ENCODE measurements at places on chromosomes 4 and X.

DNA sequence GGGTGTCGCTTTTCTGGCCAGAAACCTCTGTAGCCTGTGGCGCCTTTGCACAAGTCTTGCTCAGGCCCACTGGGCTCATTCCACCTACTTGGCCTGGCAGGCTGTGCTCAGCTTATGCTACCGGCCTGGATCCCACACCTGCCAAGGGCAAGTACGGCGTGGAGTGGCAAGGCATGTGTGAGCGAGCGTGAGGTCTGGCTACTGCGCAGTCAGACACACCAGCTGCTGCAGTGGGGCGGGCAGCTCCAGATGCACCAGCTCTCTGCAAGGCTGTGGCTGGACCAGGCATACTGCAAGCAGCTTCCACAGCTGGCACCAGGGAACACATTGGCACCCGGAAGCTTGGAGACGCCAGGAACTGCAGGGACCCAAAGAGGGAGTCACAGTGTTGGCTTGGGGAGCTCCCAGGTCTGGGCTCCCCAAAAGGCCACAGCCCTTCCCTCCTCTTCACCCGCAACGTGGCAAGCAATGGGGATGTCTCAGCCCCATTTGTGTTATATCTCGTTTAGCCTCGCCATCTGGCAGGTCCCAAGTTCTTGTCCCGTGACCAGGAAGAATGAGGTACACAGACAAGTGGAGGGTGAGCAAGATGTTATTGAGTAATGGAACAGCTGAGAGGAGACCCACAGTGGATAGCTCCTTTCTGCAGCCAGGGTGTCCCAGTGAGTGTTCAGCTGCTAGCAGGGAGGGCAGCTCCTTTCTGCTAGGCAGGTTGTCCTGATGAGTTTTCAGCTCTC lies 3.8 kb upstream of the FBXW7 start:
- no peak for DNase-seq

GRCh38 chr4:147198411-147199051 lies 252.9 kb upstream of the TTC29 start:
- DNase-seq = no peak

GRCh38 chr4:39375478-39375877 lies 9.3 kb upstream of the RFC1 start:
- no peak for DNase-seq

- DNase-seq = no peak
Observed at GRCh38 chrX:97389761-97390192, 506.1 kb downstream of the RPA4 start.

DNA sequence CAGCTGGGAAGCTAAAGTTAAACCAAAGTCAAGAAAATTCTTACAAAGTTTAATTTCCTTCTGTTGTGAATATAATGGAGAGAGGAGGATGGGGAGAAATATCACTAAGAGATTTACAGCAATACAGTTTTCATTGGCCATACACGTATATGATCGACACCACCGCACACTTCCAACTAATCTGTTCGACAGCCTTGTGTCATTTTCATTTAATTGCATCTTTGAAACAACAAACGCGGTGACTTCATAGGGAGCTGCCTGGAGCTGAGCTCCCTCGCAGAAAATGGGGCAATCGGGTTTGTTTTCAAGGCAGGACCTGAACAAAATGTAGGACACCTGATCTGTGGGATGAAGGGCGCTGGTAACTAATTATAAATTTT lies 1.3 kb downstream of the PTPN13 start:
- no peak for DNase-seq

DNA sequence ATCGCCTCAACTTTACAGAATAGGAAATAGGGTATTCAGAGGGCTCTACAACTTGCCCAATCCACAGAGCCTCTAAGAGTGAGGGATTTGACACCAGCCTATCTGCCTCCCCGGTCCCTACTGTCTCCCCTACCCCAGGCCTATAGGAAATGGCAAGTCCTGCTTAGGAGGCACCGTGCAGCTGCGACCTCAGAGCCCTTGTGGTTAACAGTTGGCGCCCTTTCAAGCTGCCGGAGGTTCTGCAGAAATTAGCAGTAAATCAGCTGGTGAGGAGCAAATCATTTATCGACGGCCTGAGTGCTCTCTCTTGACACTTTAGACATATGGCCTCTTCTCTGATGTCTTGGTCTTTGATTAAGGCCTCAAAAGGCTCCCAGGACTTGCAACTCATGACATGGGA lies 96.9 kb downstream of the CLNK start:
- DNase-seq = no peak

- DNase-seq = no peak
Observed at GRCh38 chr4:113043591-113043990, 5.9 kb upstream of the ANK2 start.

DNA sequence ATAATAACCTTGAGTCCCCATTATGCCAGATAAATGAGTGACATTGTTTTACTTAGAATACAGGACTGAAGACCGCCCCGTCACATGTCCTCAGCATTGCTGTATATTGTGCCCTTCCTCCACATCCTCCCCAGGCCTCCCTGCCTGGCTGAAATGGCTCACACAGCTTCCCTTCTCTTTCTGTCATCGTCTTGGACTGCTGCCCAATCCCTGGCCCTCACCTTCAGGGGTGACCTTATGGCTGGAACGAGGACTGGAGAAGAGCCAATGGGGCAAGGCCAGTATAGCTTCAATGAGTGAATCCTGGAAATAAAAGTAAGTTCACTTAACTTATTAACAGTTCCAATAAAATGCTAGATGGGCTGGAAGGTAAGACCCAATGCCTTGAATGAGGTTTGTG lies 2.7 kb downstream of the KCNE5 start:
- DNase-seq = no peak

- no peak for DNase-seq
Observed at GRCh38 chr4:110748071-110748470, 125.2 kb upstream of the PITX2 start.

DNA sequence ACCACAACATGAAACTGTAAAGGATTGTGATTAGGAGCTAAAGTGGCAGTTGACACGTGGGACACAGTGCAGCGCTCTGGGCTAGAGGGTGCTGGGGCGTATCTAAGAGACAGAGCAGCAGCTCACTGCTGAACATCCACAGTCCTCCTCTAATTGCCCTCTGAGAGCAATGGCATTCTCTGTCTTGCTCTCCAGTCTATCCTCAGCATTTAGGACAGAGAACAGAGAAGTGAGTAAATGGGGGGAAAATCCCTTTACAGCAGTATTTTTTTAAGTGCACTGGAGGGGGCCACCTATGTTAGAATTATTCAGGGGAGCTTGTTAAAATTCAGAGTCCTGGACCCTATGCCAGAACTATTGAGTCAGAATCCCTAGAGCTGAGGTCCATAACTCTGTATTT lies 4.2 kb upstream of the TMEM154 start:
- DNase-seq = no peak

DNA sequence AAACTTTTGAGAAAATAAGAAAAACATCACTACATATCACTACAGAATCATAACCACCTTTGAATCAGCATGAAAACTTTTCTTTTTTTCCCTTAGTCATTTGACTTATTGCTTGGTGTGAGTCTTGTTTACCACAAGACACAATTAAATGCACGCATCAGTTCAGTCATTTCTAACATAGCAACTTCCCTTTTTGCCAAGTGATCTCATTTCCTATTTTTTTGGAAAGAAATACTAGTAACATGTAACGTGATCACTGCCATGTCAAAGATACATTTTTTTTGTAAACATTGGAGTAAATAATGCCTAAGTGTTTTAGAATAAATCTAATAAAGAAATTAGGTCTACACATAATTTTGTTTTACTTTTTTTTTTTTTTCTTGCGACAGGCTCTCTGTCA lies 5.1 kb upstream of the CXCL8 start:
- DNase-seq = no peak
